ENCODE measurements at places on chromosomes 13 and 19. TPM values are rescaled to one million over a fixed set of nuclear protein-coding genes. Genes with fewer than 3 reads are reported as not detected.

DNA sequence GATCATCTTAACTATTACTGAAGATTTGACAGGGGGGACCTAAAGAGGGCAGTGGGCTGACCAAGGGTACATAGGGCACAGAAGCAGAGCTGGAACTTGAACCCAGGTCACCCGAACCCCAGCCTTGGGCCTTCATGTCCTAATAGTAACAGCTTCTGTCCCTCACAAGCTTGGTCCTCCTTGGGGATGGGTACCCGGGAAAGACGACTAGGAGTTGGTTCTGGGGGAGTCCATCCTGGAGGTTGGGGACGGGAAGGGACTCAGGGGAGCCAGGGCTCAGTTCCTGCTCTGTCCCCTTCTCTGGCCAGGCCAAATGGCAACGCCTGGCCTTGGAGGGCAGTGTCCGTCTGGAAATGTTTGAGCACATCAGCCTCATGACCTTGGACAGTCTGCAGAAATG lies 39.6 kb upstream of the CYP4F8 start:
- DNase-seq: no peak

The LRRC8E gene
- 18.9 TPM for total RNA-seq

DNA sequence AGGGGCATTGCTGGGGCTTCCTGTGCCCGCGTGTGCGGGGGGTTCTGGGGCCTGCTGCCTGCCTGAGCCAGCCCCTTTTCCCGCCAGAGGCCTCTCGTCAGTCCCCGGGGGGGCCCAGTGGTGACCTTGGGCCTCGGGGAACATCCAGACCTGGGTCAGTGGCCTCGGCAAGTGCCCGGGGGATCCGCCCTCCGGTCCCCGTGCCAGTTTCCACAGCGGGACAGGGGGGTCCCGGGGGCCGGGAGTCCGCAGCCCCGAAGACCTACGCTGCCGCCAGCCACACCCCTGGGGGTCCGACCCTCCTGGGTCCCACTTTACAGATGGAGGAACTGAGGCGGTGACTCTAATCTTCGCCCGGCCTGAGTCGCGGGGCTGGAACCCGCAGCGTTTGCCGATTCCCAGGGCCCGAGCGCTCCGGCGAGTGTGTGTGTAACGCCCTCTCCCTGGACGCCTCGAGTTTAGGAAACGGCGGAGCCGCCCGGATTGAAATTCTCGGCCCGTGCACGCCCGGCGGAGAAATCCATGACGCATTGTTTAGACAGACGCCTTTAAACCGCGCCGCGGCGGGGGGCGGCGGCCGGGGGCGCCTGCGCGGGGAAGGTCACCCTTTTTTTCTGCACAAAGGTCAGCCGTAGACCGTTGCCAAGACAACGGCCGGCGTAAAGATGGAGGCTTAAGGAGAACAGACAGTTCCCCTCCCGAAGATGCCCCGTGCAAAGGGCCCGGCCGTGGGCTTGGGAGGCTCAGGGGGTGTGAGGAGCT lies 39.3 kb downstream of the EFNA2 start:
- DNase-seq: no peak

GRCh38 chr19:45177817-45178261 lies at the start of gene TRAPPC6A:
Gene TRAPPC6A, minus strand, starts transcription at chr19:45178237. Its CDS starts 19 bp downstream, at chr19:45178218.
- peak; percentile 20 for DNase-seq

DNA sequence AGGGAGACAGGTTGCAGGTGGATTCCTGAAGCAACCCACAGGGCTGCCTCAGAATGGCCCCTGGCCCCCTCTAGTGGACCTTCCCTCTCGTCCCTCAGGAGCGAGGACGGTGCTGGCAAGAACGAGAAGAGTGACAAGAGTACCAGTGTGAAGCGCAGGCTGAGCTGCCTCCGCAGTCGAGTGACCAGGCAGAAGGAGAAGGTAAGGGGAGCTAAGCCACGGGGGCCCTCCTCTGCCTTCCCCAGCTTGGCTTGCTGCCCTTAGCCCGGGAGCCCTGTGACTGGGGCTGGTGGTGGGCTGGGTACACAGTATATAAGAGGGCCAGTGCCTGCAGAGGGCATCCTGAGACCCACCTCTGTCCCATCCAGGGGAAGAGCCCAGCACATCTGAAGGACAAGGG lies 34.0 kb downstream of the ARHGEF18 start:
- DNase-seq: no peak
